Central memory CD4-positive, alpha-beta T cell (primary cell): ENCODE measurements at places on chromosomes 3 and 15.

- DNase-seq = no peak
Measured at GRCh38 chr3:187615630-187616029, 54.6 kb downstream of the SST start.

GRCh38 chr3:105997800-105998526 is 129.2 kb upstream of the CBLB start:
- DNase-seq = no peak

DNA sequence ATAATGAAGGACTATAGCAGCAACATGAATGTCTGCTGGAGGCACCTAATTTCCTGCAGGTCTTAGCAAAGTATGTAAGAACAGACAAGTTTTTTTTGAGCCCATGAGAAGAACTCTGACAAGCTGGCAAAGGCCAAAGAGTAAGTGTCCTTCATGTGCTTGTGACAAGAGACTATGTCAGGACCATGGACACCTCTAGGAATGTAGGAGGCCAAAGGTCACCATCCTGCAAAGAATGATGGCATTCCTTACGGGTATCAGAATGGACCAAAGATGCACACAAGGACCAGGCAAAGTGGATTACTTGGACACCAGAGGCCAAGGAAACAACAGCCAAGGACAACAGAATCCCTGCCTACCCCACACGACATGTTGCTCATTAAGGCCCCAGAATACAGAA is 858.5 kb upstream of the CFAP20DC start:
- DNase-seq = no peak

DNA sequence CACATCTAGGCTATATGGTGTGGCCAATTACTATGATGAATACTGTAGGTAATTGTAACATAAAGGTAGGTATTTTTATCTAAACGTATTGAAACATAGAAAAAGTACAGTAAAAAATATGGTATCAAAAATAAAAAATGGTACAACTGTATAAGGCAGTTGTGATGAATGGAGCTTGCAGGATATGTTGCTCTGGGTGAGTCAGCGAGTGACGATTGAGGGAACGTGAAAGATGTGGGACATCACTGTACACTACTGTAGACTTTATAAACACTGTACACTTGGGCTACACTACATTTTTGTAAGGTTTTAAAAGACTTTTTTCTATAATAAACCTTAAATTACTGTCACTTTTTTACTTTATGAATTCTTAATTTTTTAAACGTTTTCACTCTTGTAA is 10.3 kb downstream of the CTNNB1 start:
- no peak for DNase-seq

GRCh38 chr3:30475038-30475808 is 131.2 kb upstream of the TGFBR2 start:
- DNase-seq = no peak

GRCh38 chr3:197734667-197735318 is 1.9 kb downstream of the RUBCN start:
- DNase-seq = no peak

DNA sequence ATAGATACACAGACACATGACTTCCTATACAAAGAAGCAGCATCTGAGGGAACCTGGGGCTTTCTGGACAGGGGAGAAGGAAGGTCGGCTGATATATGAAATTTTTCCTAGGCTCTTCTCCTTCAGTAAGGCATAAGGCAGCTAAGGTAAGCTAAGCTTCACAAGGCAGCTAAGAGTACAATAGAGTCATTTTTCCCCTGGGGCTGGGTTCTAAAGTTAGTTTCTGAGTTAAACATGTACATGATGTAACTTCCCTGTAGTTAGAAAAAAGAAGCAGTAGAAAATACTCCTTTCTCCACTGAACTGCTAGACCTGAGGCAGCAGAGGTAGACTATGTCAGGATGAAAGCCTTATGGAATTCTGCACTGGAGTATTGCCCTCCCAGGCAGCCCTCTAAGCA is 109.6 kb downstream of the PLD1 start:
- no peak for DNase-seq

DNA sequence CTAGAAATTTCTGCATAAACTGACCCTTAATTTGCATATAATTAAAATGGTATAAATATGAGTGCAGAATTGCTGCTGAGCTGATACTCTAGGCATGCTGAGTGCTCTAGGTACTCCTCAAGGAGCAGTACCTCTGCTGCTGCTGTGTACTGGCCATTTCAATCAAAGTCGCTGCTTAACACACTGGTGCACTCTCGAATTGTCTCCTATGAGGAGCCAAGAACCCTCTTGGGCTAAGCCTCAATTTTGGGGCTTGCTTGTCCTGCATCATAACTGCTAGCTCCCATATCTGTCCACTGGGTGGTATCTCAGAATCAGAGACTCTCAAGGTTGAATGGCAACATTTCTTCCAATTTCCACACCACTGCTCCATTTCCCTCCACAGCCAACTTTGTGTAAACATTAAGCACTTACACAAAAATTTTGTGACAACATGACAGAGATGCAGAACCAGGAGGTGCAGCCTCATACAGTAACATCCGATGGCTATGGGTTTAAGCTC is 82.5 kb downstream of the XXYLT1 start:
- no peak for DNase-seq

- DNase-seq = no peak
Measured at GRCh38 chr3:11651477-11651876, 7.8 kb upstream of the VGLL4 start.

DNA sequence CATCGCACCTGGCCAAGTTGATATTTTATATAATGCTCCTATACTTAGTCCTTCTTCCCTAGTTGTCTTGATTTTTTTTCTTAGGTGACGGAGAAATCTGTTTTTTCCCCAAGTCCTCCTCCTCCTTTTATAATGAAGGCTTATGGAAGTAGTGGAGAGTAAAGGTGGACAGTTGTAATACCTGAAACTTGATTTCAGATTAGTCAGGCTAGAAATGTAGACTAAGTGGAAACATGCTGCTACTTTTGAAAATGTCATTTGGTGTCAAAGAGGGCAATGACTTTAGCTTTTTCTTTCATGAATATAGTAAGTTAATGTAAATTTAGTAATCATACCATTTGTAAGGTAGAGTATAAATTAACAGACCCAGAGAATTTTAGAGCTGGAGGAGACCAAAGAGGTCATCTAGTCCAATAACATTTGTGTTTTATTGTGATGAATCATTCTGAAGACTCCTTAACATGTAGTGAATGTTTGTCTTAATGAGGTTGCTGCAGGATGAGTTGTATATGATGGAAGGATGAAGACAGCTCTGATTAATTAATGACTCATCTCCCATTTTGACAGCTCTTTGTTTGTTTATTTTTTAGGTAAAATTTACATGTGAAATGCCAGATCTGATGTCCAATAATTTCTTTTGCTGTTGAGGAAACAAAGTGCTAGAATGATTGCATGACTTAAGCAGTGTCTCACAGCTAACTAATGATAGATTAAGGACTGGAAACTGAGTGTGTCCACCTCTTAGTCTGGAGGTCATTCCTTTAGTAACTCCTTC is 8.7 kb downstream of the CTDSPL2 start:
- no peak for DNase-seq

DNA sequence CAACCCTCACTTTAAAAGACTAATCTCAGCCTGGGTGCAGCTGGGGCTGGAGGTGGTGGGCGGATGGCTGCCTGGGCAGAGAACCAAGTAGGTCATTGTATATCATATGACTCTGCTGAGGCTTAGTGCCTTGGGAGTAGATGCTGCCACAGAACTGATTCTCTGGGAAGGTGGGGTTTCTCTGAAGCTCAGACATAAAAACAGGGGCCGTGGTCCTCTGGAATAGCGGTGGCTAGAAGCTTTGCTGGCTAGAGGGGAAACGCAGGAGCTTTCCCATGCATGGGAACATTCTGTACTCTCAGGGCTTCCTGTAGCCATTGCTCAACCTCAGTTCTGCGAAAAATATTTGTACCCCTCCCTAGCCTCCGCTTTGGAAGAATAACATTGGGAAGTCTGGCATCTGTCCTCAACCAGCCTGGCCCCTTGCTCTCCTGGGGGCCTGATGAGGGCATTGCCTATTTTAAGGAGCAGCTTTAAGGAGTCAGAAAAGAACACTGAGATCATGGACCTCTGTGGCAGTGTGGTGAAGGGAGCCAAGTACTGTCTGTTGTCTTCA is 14.7 kb downstream of the TIMP4 start:
- DNase-seq = no peak

DNA sequence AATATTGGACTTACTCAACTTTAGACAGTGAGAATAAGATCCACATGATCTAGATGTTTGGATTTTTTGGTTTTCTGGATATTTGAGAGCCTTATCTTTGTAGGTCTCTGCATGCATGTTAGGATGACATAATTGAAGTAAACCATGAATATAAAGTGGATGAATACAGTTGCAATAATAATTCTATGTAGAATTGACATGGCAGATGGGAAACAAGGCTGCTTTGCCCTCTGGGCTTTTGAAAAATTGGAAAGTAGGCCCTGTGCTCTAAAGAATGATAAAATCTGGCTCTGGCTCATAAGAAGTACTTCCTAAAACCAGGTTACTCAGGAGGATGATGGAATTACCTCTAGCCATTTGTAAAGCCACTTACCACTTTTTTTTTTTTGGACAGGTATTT is 86.9 kb downstream of the ZNF609 start:
- no peak for DNase-seq

DNA sequence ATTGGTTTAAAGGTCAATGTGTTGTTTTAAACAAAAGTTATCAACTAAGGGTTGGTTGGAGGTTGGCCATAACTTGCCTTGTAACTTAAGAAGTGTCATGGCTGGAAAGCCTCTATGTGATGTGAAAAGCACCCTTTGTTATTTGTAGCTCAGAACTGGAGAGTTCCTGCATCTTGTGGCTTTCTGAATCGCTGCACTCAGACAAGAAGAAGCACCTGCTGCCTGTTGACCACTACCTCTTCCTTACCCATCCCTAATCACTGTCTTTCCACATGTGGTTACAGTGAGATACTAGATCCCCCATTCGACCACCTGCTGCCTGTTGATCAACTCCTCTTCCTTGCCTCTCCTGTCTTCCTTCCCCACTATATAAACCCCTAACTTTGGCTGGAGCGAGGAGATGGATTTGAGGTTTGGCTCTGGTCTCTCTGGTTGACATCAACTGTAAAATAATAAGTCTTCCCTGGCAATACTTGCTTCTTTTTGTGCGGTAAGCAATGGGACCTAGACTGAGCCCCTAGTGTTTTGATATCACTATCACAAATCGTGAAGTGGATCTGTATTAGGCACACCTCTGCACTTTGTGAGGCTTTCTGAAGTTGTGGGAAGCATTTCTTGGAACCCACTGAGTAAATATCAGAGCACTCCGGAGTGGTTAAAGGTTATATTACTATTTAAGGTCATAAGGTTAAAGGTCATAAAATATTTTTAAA is 13.8 kb downstream of the RPL39L start:
- DNase-seq = no peak

DNA sequence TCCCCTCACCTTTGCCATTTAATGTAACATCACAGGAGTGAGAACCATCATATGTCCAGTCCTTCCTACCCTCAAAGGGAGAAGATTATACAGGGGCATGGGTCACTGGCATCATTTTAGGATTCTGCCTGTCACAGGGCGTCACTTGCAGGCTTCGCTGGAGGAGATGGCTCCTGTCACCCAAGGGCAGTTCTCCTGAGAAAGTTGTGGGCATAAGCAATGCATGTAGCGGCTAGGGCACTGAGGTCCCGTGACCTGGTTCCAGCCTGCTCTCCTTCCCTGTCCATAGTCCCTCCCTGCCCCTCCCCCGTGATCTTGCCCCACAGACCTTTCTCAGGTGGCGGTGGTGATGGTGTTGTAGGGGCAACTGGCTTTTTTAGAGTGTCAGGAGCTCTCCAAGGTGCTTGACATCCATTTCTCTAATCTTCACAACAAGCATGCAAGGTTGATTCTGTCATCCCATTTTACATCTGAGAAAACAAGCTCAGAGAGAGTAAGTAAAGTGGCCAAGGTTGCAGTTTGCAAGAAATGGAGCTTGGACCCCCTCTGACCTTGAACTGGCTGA is 241.5 kb upstream of the CTDSPL start:
- DNase-seq = no peak

DNA sequence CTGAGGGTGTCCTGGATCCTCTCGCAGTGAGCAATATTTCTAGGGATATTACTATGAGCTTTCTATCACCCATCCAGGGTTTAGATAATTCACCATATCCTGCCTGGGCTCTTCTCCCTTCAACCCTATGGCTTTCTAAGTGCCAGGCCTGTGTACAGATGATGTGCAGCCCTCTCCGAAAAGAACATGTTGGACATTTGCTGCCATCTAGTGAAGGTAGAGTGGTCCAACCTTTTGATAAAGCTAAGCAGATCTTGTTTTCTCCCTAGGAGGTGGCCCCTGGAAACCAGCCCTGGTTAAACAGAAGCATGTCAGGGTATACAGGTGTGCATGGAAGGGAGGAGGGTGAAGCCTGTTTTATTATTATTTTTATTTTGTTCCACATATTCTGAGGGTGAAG is 27.9 kb upstream of the SCN10A start:
- DNase-seq = no peak

- DNase-seq = no peak
Measured at GRCh38 chr3:5494905-5495519, 307.5 kb downstream of the EDEM1 start.

DNA sequence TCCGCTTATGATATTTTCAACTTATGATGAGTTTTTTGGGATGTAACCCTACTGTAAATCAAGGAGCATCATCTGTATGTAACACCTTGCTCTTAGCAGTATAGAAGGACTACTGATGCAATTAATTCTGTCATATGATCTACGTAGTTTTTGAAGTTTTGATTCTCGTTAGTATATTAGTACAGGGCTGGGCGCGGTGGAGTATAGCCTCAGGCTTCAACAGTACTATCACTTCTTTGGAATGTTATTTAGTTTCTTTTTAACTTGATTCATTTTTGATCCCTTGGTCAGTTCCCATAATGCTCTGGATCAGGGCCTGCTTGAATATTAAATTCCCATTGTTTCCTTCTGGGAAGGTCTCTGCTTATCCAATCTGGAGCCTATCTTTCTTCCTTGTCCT is 23.9 kb upstream of the AP4E1 start:
- DNase-seq = no peak

DNA sequence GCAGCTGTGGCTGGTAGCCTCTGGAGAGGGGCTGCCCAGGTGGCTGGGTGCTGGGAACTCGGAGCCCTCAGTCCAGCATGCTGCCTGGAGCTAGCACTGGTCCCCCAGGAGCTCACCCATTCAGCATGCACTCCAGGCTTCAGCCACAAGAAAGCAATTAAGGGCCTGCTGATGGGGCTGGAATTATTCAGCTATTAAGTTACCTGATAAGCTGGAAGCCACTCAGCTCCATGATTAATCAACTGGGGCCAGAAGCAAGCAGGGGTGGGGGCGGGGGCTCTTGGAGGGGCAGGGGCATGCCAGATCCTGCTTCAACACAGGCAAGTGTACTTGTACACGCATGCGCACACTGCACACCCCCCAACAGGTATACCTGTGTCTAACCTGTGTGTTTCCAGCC is 22.1 kb upstream of the TMEM115 start:
- no peak for DNase-seq

- DNase-seq = no peak
Measured at GRCh38 chr3:139258276-139258675, 85.5 kb upstream of the MRPS22 start.

DNA sequence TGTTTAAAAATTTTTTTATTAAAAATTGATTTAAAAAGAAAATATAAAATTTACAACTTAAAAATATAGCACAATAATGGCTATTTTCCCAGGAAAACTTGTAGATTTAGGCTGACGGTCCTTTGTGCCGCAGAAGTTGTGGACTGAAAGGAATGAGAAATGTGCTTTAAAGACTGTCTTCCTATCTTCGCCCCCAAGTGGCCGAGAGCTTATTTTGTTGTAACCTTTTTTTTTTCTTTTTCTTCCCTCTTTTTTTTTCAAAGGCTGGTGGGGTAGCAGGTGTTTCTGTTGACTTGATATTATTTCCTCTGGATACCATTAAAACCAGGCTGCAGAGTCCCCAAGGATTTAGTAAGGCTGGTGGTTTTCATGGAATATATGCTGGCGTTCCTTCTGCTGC is 15.5 kb downstream of the SLC25A26 start:
- no peak for DNase-seq
